ENCODE measurements at places on chromosomes 1 and 21.
A peak's percentile ranks its signal among the peaks of the same experiment; 100 is the strongest.

GRCh38 chr1:224641030-224641429, 24.9 kb downstream of the CNIH3 start:
- DNase-seq: no peak

DNA sequence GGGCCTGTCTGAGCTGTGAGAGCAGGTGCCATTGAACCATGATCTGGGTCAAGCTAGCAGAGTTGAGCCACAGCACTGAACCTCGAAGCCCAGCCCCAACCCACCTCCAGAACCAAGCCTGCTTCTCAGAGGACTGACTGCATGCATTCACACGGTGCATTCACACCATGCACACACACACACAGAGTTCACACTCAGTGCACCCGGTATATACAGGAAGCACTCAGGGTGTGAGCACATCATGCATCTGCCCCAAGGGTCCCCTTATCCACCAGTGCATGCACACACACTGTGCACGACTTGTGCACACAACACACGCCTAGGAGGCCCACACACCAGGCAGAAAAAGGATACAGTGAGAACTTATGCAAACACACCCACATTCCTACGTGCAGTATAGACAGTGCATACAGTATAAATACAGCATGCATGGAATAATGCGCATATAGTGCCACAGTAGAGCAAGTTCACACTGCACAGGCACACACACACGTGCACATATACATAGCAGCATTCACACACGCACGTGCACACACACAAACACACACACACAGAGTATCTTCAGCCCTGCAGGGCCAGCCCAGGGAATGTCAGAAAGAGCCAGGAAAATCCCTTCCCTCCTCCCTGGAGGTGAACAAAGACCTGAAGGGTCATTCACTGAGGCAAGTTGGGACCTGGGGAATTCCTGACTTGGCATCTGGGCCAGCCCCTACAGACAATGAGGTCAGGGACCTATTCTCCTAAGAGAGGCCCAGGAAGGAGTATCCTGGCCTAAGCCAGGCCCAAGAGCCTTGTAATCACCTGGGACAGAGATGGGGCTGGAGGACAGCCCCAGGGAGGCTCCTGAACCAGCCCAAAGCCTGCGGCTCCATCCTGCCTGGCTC, 42.1 kb downstream of the CAMK2N1 start:
- DNase-seq: no peak

- DNase-seq: peak; percentile 91
These were observed 67.6 kb upstream of the SLC22A15 start for GRCh38 chr1:115908565-115909274.

DNA sequence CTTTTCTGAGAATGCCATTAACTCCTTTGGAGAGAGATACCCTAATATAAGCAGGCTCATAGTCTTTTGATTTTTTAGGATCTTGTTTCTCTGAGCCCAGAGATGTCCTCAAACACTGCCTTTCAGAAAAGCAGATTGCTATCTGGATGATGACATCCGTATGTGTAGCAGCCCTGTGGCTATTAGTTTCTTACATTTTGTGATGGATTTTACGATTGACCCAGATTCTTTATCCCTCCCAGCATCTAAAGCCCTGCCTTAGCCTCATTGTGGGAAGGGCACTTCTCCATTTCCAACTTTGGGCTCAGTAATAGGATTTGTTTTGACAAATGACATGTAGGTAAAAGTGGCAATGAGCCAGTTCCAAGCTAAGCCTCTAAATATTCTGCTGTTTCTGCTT, 300.3 kb downstream of the TTLL7 start:
- no peak for DNase-seq

GRCh38 chr1:53375440-53375839, 47.6 kb upstream of the LRP8 start:
- no peak for DNase-seq

- no peak for DNase-seq
These were observed 24.7 kb upstream of the SLC44A3 start for GRCh38 chr1:94795434-94795833.

DNA sequence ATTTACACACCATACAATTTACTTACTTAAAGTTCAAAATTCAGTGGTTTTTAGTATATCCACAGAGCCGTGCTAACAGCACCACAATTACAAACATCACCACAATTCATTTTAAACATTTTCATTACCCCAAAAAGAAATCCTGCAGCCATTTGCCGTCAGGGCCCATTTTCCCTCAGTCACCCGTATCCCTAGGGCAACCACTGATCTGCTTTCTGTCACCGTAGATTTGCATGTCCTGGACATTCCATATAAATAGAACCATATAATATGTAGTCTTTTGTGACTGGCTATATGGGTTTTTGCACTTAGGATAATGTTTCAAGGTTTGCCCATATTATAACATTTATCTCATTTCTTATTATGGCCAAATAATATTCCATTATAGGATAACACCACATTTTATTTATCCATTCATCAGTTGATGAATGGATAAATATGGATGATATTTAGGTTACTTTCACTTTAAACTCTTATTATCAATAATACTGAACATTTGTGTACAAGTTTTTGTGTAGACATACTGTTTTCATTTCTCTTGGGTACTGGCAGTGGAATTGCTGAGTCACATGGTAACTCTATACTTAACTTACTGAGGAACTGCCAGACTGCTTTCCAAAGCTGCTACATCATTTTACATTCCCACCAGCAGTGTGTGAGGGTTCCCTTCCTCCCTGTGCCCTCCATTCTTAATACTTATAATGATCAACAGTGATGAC, 68.9 kb downstream of the ST3GAL3 start:
- DNase-seq: no peak

GRCh38 chr21:14762734-14763694, 216.9 kb upstream of the SAMSN1 start:
- no peak for DNase-seq

DNA sequence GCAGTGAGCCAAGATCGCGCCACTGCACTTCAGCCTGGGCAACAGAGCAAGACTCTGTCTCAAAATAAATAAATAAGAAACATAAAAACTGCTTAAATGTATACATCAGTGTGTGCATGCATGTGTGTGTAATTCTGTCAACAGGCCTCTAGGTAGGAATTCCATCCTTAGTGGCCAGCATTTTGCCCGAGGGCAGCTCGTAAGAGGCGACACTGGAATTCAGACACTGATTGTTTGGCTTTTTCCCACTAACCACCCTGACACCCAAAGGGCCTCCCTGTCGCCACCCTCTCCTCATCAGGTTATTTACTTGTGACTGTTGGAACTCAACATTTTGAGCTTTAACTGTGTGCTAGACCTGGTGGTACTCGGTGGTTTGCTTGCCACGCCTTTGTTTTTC, 64.0 kb upstream of the KIF1B start:
- DNase-seq: no peak

GRCh38 chr1:67124455-67124854, 10.3 kb downstream of the C1orf141 start:
- no peak for DNase-seq

- no peak for DNase-seq
These were observed 101.7 kb downstream of the NR5A2 start for GRCh38 chr1:200128944-200129879.

DNA sequence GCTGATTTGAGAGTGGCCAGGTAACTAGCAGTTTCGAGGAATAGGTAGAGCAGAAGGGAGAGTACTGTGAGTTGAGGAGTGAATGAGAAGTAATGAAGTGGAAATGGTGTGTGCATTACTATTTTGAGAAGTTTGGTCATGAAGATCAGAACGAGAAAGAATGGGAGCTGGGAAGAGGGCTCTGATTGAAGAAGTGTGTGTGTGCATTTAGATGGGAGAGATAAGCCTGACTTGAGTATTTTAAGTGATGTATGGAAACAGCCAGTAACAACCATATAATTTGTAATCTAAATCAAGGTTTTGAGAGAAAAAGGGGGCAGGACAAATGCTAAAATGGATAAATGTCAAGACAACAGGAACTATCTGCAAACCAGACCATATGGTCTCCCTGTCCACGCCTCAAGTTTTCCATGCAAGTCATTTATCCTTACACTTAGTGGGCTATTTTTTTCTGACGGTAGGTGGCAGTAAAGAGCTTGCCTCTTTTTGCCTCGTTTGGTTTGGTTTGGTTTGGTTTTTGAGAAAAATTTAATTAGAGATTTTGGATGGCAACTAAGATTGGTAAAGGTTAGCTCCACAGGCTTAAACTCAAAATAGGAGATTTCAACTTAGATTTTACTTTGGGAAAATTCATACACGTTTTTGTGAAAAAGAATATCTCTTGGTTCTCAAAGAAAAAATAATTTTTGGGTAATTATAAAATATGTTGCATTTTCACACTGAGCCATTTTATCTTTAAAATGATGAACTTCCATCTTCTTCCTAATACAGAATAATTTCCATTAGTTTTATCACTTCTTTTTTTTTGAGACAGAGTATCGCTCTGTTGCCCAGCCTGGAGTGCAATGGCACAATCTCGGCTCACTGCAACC, 9.5 kb upstream of the B3GALNT2 start:
- peak; percentile 68 for DNase-seq

DNA sequence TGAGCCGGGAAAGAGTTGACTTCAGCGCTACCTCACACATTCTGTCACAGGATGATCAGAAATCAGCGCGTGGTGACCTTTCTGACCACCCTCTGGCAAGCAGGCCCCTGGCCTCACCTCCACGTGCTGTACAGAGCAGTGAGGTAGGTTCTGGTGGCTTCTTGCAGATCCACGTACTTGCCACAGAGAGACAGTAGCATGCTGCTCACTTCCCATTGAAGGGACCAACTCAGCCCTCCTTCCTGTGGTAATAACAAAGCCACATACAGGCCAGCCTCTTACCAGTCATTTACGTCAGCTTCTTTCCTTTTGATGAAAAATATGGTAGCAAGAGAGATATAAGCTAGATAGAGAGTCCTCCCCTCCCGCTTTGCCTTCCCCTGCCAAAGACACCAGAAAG, 200.7 kb downstream of the CHRM3 start:
- no peak for DNase-seq

GRCh38 chr1:11245248-11245647, 17.1 kb downstream of the MTOR start:
- no peak for DNase-seq

DNA sequence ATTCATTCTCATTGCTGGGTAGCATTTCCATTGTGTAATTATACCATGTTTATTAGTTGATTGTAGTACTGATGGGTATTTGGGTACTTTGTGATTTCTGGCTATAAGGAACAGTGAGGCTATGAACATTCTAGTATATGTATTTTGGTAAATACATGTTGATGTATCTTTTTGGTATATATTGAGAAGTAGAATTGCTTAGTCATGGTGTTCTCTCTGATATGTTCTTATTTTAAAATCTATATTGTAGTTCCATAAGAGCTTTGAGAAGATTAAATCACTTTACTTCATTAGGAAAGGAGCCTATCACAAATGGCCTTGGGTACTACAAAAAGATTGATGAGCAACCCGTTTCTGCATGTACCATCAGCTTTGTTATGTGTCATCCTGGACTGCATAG, 13.4 kb downstream of the MIXL1 start:
- no peak for DNase-seq

- DNase-seq: no peak
These were observed 6.7 kb upstream of the LGALS8 start for GRCh38 chr1:236516929-236517704.

- no peak for DNase-seq
These were observed 1.9 kb downstream of the SLC30A10 start for GRCh38 chr1:219926363-219926998.

- no peak for DNase-seq
These were observed 1510.9 kb downstream of the KCNT2 start for GRCh38 chr1:195097316-195097715.

- DNase-seq: no peak
These were observed 68.3 kb downstream of the SSBP3 start for GRCh38 chr1:54337928-54338327.

- DNase-seq: no peak
These were observed 52.2 kb upstream of the PRDX6 start for GRCh38 chr1:173424782-173425407.

DNA sequence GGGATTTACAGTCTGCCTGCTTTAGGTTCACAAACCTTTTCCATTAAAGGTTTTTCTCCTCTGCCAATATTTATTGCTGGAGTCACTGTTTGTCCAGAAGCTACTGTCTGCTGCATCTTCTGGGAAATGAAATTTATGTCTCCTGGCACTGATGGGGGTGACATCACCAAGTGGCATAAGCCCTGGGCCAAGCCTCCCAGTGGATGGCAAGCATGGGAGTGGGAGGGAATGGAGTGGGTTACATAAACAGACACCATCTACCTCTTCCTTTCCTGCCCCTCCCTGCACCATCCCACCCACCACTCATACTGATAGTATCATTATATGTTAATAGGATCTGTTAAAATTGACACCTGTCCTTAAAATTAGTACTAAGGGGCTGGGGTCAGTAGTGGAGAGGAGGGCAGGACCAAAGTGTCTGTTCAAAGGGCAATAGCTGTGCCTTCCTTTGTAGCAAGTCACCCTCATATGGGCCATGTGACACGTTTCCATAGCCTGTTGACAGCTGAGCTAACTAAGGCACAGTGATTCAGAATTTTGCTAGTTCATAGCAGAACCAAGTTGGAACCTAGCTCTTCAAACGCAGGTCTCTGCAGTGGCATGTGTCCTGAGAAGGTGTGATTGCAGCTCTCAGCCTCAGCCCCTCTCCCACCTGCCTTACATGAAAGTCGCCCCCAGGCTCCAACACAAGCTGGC, 71.0 kb downstream of the MAB21L3 start:
- no peak for DNase-seq

GRCh38 chr1:99347041-99347684, 82.9 kb downstream of the PLPPR4 start:
- no peak for DNase-seq

GRCh38 chr1:207806531-207807325, 54.9 kb downstream of the CD46 start:
- no peak for DNase-seq

GRCh38 chr1:84217239-84217638, 73.2 kb downstream of the PRKACB start:
- no peak for DNase-seq

GRCh38 chr1:65209005-65209885, 61.2 kb downstream of the AK4 start:
- peak; percentile 52 for DNase-seq

- no peak for DNase-seq
These were observed 323.5 kb upstream of the LRRC7 start for GRCh38 chr1:69244211-69244610.

DNA sequence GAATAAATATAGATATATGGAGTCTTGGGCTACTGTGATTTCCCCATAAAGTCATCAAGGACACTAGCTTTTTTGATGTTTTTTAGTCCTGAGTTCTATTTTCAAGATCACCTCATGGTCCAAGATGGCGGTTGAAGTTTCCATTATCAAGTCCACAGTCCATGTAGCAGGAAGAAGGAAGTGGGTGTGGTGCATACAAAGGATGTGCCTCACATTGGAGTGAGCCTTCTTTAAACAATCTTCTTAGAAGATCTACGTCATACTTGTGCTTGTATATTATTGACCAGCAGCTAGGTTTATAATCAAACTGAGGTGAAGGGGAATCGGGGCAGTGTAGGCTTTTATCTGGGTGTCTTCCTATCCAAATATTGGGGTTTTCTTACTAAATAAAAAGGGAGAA, 93.4 kb downstream of the FGGY start:
- DNase-seq: no peak

- DNase-seq: no peak
These were observed 1.9 kb downstream of the RUSC1 start for GRCh38 chr1:155322571-155322952.

- no peak for DNase-seq
These were observed 4.1 kb upstream of the WNT9A start for GRCh38 chr1:227951624-227952373.

GRCh38 chr1:212097360-212097759, 61.8 kb downstream of the DTL start:
- no peak for DNase-seq

GRCh38 chr1:24867084-24867870, 62.8 kb downstream of the RUNX3 start:
- DNase-seq: no peak

Data from NCI-H2227 treated with DMSO at 0.1 percent for 48 hours (cell line).